Stimulated activated CD4-positive, alpha-beta T cell treated with anti-CD3 and anti-CD28 coated beads, Interleukin-15, amount 100 ng/mL, for 1 hour (primary cell): ENCODE measurements at places on chromosomes 13 and 19.

DNA sequence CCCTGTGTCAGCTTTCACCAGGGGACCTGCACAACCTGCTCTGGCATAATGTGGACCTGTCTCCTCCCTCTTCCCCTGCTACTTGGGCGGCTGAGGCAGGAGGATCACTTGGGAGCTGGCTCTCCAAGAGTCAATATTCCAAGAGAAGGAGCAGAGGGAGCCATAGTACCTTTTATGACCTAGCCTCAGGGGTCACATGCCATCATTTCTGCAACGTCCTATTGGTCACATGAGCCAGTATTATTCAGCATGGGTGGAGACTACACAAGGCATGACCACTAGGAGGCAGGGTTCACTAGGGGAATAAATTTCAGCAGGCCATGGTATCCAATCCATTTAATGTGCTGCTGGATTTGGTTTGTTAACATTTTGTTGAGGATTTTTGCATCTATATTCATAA, 12.0 kb upstream of the SHFL start:
- no peak for DNase-seq

- DNase-seq: no peak
Measured at GRCh38 chr13:100230769-100231149, 141.9 kb downstream of the PCCA start.

DNA sequence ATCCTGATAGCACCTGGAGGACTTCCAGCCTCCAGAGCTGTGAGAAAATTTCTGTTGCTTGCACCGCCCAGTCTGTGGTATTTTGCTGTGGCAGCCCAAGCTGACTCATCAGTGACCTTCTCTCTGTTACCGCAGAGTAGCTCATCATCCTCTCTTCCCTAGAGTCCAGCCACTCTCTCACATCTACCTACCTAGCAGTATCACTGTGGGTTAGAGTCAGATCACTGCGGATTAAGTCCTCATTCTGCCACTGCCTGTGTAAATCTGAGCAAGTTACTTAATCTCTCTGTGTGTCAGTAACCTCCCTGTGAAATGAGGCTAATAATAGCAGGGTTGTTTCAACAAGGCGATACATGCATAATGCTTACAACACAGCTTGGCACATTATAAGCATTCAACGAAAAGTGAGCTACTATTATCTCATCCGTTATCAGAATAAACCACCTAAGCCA, 40.3 kb upstream of the USPL1 start:
- DNase-seq: no peak

- DNase-seq: no peak
Measured at GRCh38 chr13:42109957-42110356, 61.5 kb downstream of the DGKH start.

DNA sequence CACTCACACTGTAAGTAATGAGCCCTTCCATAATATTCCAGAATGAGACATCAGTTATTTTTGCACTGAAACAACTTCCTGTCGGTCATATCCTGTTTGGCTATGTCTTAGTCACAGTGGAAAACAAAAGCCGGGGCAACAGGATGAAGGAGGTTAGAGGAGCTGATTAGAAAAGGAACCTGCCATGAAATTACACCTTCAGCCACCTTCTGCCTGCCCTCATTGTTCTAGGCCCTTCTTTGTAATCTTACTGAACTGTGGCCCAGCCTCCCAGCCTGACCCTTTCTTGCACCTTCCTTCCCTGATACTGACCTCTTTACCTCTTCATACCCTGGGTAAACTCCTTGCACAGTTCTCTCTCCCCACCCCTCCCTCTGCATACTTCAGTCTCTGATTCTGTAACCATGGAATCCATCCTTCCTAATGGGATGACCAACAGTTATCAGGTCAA, 67.3 kb downstream of the DOCK9 start:
- DNase-seq: no peak

- peak; percentile 36 for DNase-seq
Measured at GRCh38 chr19:18119717-18120105, 22.1 kb downstream of the MAST3 start.

GRCh38 chr13:42751693-42752092, 29.7 kb upstream of the FAM216B start:
- DNase-seq: no peak

DNA sequence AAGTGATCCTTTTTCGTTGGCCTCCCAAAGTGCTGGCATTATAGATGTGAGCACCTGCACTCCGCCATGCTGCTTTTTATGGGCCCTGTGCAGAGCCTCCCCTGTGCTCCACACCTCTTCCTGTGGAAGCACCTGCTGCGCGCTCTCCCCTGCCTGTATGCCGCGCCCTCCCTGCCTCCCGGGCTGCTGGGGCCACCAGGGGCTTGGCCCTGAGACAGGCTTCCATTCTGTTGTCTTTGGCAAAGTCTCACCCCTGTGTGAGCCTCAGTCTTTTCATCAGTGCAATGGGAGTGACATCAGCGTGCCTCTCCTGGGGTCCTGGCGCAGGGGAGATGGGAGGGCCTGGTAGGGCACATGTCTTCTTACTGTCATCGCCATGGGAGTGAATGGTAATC, 1.3 kb downstream of the FAM174C start:
- DNase-seq: no peak

GRCh38 chr13:98275681-98276171, 98.7 kb upstream of the RNF113B start:
- no peak for DNase-seq

DNA sequence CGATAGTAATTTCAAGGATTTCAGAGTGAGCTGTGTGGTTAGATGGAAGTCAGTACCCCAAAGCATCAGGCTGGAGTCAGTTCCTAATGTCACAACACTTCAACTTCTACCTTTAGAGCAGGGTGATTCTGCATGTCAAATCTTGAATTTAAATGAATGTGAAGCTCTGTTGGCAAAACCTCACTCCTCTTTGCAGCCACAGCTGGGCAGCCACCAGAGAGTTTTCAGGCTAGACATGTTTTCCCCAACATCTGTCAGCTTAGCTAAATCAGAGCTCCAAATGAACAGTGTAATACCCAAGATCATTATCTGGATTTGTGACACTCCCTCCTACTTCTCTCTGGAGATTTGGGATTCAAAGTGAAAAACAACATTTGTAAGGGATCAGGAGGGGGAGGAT, 33.7 kb upstream of the OLFM4 start:
- no peak for DNase-seq

DNA sequence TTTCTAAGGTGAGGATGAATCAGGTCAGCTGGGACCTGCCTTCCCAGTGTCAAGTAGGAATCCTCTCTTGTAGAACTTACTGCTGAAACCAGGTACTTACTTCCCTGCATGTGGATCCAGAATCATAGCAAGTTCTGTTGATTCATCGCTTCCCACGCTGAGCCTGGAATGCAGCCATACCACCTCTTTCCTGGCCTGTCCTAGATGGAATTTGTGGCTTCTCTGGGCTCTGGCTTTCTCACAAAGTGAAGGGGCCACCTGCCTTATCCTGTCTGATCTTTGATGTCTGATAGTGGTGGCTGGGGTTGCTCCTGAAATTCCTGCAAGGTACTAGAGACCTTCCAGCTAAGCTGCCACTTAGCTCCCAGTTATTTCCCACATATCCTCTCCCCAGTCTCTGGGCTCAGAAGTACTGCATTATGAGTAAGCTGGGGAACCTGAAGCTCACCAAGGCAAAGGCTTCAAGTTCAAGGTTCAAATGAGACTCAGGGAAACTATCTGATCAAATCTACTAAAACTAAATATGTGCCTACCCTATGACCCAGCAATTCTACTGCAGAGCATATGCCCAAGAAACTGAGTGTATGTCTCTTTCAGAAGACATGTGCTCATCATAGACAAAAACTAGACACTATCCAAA, 103.5 kb downstream of the SUCLA2 start:
- no peak for DNase-seq

- DNase-seq: no peak
Measured at GRCh38 chr13:42420304-42420703, 148.4 kb downstream of the AKAP11 start.

DNA sequence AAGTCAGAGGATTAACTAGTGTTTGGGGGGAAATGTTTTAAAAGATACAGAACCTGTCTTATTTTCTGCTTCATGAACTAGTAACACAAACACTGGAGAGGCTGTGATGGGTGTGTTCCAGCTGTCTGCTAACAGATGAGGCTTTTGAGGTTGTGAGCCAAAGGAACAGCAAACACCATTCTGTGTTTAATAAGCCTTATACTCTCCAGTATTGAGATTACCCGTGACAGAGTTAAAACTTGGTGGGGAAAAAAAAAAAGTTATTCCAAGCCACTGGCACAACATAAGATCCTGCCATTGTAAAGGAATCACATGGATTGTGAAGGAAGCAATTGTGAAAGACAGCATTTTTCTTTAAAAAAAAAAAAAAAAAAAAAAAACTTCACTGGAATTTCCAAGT, 48.4 kb downstream of the KCTD12 start:
- no peak for DNase-seq

GRCh38 chr13:20616059-20616797, 49.3 kb downstream of the IFT88 start:
- DNase-seq: no peak

- no peak for DNase-seq
Measured at GRCh38 chr19:3868770-3869456, at the start of gene ZFR2. ZFR2 (minus strand) TSS chr19:3869038; CDS start chr19:3869017, 21 bp downstream.

- DNase-seq: no peak
Measured at GRCh38 chr13:55199134-55199533, 1941.6 kb upstream of the PRR20A start.

GRCh38 chr19:40242480-40242879, 16.0 kb upstream of the CCNP start:
- DNase-seq: no peak

DNA sequence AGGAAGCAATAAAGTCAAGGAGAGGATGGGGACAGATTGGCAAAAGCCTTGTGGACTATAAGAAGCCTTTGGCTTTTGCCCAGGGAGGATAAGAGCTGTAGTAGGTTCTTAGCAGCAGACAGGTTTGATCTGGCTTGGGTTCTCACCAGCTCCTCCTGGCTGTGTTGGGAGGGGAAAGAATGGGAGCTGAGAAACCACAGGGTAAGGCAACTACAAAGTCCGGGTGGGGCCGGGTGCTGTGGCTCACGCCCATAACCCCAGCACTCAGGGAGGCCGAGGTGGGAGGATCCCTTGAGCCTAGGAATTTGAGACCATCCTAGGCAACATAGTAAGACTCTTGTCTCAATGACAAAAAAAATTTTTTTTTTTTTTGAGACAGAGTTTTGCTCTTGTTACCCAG, 20.6 kb downstream of the NECTIN2 start:
- no peak for DNase-seq

DNA sequence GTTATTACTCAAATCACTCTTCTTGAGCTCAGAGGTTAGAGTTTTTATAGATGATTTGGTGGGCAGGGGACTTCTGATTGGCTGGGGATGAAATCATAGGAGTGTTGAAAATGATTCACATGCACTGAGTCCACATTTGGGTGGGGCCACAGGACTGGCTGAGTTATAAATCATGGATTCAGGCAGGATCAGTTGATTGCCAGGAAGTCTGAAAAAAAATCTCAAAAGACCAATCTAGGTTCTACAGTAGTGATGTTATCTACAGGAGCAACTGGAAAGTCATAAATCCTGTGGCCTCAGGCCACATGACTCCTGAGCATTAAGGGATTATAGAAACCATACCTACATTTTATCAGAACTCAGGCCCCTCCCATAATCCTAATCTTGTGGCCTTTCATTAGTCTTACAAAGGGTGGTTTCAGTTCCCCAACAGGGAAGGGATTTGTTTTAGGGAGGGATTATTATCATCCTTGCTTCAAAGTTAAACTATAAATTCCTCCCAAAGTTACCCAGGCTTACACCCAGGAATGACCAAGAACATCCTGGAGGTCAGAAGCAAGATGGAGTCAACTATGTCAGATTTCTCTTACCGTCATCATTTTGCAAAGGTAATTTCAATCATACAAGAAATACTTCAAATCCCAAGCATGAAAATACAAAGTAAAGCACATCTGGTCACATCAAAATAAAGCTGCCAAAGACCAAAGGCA, 5.6 kb upstream of the CCDC70 start:
- no peak for DNase-seq

DNA sequence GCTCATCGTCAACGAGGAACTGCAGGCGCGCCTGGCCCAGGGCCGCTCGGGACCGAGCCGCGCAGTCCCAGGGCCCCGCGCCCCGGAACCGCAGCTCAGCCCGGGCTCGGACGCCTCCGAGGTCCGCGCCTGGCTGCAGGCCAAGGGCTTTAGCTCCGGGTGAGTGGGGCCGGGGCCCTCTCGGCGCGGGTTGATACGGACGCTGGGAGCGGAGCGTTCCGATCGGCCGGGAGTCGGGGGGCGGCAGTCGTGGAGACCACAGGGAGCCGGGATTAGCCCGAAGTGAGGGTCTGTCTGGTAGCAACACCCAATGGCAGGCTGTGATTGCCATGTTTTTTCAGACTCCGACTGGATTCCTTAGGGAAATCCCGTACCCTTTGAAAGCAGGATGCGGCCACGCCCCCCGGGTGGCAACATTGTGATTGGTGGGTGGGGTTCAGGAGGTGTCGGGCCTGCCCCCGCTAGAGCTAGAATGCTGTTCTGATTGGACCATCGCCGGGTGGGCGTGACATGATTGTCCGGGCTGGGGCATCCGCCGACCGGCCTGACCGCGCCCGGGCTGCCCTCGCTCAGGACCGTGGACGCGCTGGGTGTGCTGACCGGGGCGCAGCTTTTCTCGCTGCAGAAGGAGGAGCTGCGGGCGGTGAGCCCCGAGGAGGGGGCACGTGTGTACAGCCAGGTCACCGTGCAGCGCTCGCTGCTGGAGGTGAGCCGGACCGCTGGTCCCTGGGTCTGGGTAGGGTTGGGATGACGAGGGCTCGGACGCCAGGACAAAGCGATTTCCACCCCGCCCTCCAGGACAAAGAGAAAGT, 11.3 kb downstream of the EPS8L1 start:
- DNase-seq: no peak

DNA sequence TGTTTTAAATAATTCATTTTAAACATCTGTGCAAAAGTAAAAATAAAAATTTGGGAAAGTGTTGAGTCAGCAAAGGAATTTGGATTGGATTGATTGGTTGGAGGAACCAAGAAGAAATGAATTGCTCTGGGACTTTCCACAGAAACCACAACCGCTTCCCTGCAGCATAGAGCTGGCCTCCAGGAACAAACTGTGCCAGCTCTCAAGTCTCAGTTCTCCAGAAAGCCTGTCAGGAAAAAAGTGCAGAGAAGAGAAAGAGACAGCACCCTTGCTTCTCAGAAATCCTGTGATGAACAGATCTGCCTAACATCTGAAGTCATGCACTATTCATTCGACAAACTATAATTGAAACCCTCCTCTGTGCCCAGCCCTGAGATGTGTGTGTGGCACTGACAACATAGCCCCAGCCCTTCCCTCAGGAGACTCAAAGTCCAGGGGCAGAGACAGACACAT, 14.8 kb downstream of the LYPD3 start:
- DNase-seq: no peak
